Heart right ventricle (tissue), 16 donors: ENCODE measurements at places on chromosomes 12 and 14. TPM values are rescaled to one million over a fixed set of nuclear protein-coding genes. Genes with fewer than 3 reads are reported as not detected.
A peak's percentile ranks its signal among the peaks of the same experiment; 100 is the strongest.

Gene NOVA1
- 2.1 TPM for total RNA-seq

Gene SIRT4
- total RNA-seq: 3.7 TPM

Gene NELL2
- total RNA-seq: 0.46 TPM

Gene EFCAB11
- 2.8 TPM for total RNA-seq

GRCh38 chr12:114697243-114697716 lies 13.3 kb upstream of the TBX3 start:
- no peak for DNase-seq

DNA sequence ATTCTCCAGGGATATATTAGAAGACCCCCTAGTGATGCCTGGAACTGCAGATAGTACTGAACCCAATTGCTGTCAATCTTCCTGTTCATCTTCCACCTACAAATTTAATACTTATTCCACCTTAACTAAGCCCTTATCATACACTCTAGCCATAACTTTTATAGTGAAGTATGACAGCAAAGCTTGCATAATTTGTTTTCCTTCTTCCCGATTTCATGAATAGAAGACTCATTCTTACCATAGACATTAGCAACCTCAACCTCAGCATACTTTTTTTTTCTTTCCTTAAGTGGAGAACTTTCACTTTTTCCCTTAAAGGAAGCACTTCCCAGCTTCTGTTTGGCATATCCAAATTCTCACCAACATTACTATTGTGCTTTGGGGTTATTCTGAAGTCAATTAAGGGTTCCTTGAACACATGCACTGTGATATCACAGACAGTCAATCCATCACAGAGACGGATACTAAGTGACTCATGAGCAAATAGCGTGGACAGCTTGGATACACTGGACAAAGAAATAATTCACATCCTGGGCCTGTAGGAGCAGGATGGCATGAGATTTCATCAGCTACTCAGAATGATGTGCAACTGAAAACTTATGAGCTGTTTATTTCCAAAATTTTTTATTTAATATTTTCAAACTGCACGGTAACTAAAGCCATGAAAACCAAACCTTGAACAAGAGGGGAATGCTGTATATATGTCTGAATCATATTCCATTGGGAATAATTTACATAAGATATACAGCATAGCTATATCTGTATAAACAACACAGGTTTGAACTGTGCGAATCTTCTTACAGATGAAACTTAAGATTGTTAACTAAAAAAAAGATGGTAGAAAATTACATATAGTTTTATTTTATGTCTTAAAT lies 63.9 kb downstream of the SYT1 start:
- no peak for DNase-seq

DNA sequence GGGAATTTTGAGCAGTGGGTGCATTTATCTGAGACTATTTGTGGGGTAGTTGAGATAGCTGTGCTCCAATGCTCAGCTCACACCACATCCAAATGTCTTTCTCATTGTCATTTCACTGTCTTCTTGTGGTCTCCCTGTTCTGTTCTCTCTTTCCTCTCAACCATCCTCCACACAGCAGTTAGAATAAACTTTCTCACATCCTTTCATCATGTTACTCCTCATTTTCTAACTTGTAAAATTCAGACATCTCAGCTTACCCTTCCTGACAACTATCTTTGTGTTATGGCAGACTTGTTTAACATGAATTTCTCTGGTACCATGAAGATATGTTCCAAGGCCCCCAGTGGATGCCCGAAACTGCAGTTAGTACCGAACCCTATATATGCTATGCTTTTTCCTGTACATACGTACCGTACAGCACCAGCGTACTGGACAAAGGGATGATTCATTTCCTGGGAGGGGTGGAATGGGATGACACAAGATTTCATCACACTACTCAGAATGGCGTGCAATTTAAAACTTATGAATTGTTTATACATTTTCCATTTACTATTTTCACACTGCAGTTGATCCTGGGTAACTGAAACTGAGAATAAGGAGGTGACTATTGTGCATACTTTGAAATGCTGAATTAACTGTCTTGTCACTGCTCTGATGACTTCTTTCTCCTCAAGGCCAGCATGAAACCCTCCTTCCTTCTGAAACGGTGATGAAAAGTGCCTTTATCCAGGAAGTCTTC lies 177.1 kb upstream of the SLC38A2 start:
- no peak for DNase-seq

DNA sequence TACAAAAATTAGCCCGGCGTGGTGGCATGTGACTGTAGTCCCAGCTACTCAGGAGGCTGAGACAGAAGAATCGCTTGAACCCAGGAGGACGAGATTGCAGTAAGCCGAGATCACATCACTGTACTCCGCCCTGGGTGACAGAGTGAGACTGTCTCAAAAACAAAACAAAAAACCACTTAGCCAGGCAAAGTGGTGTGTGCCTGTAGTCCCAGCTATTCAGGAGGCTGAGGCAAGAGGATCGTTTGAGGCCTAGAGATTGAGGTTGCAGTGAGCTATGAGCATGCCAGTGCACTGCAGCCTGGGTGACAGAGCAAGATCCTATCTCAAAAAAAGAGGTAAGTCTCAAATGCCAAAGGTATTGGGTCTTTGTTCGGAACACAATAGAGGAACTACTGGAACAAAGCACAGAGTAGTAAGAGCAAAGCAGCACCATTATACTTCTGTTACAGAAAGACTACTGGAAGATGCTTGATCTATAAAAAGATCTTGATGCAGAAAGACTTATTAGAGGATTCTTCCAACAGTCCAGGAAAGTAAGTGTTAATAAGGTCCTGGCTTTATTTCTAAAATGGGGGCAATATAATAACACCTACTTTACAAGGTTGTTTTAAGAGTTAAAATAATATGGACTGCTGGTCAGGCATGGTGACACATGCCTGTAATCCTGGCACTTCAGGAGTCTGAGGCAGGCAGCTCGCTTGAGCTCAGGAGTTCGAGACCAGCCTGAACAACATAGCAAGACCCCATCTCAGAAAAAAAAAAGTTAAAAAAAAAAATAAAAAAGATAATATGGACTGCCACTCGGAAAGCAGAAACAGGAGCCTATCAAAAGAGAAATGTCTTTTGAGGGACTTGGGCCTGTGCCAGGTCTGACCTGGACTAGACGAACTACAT lies 29.9 kb downstream of the BTBD7 start:
- DNase-seq: no peak

- DNase-seq: peak; percentile 73
Observed at GRCh38 chr12:6914246-6914946, at the start of gene ENO2. TSS of gene ENO2 (plus strand) at chr12:6914580. CDS start at chr12:6915833, 1,253 bp downstream.

DNA sequence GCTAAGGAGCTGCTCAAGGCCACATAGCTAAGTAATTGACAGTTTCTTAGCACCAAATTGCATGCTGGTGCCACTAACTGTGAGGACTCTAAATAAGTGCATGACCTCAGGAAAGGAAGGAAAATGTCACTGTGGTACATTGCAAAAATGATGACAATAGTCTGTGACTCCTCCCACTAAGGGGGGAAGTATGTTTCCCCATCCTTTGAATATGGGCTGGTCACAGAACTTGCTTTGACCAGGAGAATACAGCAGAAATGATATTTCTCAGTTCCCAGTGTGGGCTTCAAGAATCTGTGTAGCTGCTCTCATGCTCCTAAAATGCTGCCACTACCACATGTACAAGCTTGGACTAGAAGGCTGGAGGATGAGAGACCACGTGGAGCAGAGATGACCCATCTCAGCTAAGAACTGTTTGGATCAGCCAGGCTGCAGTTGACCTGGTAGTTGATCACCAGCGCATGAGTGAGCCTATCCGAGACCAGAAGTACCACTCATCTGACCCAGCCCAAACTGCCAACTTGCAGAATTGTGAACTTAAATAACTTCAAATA lies 42.2 kb upstream of the NOS1 start:
- DNase-seq: no peak

DNA sequence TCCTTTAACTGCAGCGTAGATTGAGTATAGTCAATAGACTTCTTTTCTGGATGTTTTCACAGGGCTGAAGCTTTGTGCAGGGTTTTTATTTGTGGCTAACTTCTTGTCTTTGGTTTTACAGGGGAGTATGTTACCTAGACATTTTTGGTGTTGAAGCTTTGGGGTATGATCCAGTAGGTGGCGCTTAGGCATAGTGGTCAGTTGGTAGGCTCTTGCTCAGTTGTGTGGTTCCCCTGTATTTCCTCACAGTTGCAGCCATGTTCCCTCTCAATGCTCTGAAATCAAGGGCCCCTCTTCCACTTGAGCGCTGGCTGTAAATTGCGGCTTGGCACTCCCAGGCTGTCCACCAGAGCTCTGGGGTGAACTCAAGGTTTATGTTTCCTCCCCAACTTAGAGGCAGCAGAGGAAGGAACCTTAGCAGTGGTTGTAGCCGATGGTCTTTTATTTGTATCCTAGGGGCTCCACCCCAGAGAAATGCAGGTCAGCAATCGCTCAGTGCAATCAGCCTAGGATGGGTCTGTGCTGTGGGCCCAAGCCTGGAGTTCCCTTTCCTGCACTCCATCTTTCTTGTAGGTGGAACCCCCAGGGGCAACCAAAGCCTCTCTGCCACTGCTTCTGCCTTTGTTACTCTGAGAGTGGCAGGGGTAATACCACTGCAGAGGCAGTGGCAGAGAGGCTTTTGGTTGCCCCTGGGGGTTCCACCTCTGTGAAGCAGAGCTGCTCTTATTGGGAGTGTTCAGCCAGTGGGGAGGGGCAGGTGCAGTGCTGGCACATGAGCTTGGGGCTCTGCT lies 55.1 kb downstream of the CMAS start:
- DNase-seq: peak; percentile 54

DNA sequence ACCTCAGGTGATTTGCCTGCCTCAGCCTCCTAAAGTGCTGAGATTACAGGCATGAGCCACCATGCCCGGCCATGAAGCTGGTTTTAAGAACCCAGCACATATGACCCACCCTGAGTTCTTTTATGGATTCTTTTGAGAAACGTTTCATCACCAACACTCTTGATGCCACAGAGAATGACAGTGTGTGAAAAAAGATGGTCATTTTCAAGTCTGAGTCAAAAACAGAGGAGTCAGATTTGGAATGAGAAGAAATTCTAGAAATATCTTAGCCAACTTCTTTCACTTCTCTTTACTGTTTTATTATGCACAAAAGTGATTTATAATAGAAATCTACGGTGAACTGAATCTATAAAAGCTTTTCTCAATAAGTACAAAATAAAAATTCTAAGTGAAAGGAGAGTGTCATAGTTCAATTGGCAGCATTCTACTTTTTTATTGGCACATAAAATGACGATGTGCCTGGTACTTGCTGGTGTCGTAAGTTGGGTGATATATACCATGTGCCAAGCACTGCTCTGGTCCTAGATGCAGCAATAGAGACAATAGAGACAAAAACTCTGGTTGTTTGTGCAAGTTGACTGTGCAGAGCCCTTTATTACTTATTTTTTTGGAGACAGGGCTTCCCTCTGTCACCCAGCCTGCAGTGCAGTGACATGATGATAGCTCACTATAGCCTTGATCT lies 33.9 kb downstream of the CCDC177 start:
- no peak for DNase-seq

DNA sequence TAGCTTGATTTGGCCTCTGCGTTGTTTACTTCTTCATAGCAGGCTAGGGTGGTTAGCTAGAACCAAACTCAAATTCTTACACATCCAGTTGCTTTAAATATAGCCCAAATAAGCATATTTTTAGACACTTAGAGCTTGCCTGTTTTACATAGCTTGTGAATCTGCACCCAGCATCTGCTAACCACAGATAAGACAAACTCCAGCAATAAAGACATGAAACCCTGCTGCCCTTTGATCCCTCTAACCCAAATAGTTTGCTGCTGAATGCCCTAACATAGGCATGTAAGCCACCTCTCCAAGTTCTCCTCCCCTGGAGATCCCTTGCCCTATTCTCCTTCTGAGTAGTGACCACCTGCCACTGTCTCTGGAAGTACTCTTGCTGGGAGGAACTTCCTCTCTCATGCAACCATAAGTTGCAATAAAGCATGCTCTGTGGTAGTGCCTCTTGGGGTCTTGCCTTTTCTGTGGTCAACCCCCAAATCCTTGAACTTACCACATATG lies 185.6 kb downstream of the TMEM117 start:
- no peak for DNase-seq
